ENCODE measurements at places on chromosomes 2 and 18.

DNA sequence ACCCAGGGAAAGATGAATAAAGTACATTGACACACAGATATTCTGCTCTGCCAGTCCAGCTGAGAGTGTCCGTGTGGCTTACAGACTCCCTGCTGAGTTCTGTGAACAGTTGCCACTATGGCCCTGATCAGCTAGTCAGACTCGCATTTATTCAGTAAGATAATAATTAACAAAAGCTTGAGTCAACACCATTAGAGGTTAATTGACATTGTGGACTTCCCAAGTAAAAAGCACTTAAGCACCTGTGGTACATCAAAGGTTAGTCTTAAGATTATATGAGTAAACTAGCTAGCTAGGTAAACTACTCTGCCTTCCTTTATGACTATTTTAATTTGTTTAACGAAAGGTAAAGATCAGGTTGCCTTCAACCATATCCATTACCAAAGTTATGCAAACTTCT, 33.7 kb downstream of the ANKRD30B start:
- DNase-seq: no peak

DNA sequence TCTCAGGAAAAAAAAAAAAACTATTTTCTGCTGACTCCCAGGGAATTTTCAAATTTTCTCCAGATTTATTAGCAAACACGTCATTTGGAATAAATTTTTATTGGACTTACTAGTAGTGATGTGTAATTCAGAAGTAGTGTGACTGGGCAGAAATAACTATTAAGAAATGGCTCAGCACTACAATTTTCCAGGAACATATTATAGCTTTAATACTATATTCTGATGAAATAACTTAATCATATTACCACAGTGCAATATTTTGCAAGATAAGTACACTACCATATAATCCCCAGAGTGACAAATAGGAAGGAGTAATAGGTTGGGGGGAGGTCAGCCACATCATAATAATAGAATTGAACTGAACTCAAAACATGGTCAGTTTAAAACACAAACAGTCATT, 19.7 kb upstream of the TNFAIP6 start:
- DNase-seq: peak; percentile 70

- DNase-seq: no peak
These were observed 133.4 kb downstream of the KCTD1 start for GRCh38 chr18:26414901-26415440.

DNA sequence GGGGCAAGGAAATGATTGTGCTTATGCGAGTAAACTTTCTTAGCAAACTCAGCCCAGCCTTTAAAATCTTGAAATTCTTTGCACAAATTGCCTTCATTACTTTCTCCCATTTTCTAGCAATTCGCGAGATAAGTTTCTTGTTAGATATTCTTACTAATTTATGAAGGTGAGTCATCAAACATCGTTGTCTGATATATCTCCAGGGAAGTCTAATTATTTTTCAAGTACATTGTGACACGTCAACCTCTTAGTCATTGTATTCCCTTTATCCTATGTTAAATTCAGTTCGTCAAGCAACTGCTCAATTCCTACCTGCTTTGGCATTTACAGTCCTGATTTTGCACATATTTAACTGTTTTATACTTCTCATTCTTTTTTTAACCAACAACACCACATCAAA, 854.5 kb upstream of the CRIM1 start:
- DNase-seq: peak; percentile 23

GRCh38 chr2:3036432-3037125, 341.0 kb downstream of the EIPR1 start:
- DNase-seq: no peak

DNA sequence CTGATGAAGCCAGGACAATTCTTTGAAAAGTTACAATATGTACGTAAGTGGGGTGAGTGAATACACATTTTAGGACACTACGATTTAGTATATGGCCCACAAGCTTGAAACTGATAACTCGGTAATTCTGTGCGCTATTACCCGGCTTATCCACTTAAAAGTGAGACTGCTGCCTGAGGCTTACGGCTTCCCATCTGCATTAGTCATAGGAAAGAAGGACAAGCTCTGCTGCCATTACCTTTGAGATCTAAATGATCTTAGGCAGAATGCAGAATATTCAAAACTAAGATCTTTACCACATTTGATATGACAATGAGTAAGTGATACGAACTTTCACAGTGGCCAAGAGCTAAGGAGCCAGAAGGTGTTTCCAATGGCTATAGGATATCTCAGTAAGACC, 133.3 kb downstream of the GAREM1 start:
- DNase-seq: no peak
